ENCODE measurements at places on chromosomes 4 and X. TPM values are rescaled to one million over a fixed set of nuclear protein-coding genes. Genes with fewer than 3 reads are reported as not detected.

GRCh38 chrX:21943460-21944135, 3.1 kb downstream of the SMS start:
- peaks cover 13% of the 10 kb centered on the region for H3K4me1 ChIP-seq
- H3K36me3 ChIP-seq = no peaks in the 10 kb centered on the region
- no peak overlapping the region for H3K4me3 ChIP-seq
- peak overlapping the region; percentile 78 for H3K27ac ChIP-seq
- no peaks in the 10 kb centered on the region for H3K27me3 ChIP-seq

GRCh38 chrX:18557879-18558278, 114.0 kb downstream of the RS1 start:
- H3K4me3 ChIP-seq = no peak overlapping the region
- no peak for DNase-seq
- H3K36me3 ChIP-seq = no peaks in the 10 kb centered on the region
- no peaks in the 10 kb centered on the region for H3K4me1 ChIP-seq
- H3K27me3 ChIP-seq = no peaks in the 10 kb centered on the region

- DNase-seq = no peak
- no peaks in the 10 kb centered on the region for H3K4me1 ChIP-seq
- no peaks in the 10 kb centered on the region for H3K36me3 ChIP-seq
These were observed 243.5 kb downstream of the SHOX start for GRCh38 chrX:874061-874460.

DNA sequence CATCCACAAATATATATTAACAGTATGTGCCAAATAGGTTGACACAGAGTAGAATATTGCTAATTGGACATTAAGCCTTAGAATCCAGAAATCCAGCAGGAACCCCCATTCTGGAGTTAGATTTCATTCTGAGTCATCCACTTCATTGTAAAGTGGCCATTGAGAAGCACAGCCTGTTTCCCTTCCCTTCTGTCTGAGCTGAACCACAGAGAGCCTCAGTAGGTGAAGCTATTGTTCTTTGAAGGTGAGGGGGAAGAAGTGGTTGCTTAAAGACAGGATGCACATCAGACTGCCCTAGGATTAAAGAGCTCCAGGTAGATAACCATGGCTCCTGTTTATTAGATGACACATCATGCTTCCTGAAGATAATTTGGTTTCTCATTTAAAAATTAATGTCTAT, 30.6 kb upstream of the MCF2 start:
- DNase-seq = peak; percentile 25
- H3K4me1 ChIP-seq = no peaks in the 10 kb centered on the region
- H3K36me3 ChIP-seq = no peaks in the 10 kb centered on the region
- no peak overlapping the region for H3K27ac ChIP-seq
- H3K4me3 ChIP-seq = no peak overlapping the region
- H3K27me3 ChIP-seq = no peaks in the 10 kb centered on the region

GRCh38 chr4:123889507-123889906, 492.9 kb downstream of the SPRY1 start:
- H3K27ac ChIP-seq = no peak overlapping the region
- no peak overlapping the region for H3K4me3 ChIP-seq
- DNase-seq = peak; percentile 57
- peaks cover 11% of the 10 kb centered on the region for H3K4me1 ChIP-seq
- H3K27me3 ChIP-seq = no peaks in the 10 kb centered on the region

- no peaks in the 10 kb centered on the region for H3K4me1 ChIP-seq
- no peaks in the 10 kb centered on the region for H3K27me3 ChIP-seq
- no peak overlapping the region for H3K4me3 ChIP-seq
- H3K27ac ChIP-seq = no peak overlapping the region
- H3K36me3 ChIP-seq = peaks cover 8% of the 10 kb centered on the region
These were observed 47.6 kb downstream of the ADD1 start for GRCh38 chr4:2891294-2891693.

DNA sequence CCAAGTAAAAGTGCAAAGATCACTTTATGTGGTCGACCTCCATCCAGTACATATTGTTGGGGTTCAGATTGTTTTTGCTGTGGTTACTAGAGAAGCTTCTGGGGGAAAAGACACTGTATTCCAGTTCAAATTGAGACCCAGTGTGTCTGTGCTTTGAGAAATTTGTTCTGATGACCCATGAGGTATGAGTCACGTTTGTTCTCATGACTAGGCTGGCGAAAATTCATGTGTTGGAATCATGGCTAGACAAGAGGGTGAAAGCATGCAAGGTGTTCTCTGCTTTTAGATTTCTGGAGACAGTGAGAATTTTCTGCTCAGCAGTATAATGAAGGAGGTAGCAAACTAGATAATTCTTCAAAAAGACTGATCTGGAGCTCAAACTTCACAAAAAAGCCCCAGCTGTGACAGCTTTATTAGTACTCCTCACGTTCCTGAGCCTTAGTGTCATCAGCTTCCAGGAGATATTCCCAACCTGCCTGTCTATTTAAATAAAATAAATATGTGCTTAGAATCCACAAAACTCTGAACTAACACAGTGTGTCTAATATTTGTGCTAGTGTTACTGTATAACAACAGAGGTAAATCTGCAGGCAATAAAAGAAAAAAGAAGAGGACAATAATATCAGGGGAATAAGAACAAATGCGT, 24.4 kb upstream of the FAM47B start:
- peak; percentile 61 for DNase-seq
- H3K27me3 ChIP-seq = no peaks in the 10 kb centered on the region
- no peaks in the 10 kb centered on the region for H3K36me3 ChIP-seq
- no peak overlapping the region for H3K27ac ChIP-seq
- H3K4me3 ChIP-seq = no peak overlapping the region
- no peaks in the 10 kb centered on the region for H3K4me1 ChIP-seq

DNA sequence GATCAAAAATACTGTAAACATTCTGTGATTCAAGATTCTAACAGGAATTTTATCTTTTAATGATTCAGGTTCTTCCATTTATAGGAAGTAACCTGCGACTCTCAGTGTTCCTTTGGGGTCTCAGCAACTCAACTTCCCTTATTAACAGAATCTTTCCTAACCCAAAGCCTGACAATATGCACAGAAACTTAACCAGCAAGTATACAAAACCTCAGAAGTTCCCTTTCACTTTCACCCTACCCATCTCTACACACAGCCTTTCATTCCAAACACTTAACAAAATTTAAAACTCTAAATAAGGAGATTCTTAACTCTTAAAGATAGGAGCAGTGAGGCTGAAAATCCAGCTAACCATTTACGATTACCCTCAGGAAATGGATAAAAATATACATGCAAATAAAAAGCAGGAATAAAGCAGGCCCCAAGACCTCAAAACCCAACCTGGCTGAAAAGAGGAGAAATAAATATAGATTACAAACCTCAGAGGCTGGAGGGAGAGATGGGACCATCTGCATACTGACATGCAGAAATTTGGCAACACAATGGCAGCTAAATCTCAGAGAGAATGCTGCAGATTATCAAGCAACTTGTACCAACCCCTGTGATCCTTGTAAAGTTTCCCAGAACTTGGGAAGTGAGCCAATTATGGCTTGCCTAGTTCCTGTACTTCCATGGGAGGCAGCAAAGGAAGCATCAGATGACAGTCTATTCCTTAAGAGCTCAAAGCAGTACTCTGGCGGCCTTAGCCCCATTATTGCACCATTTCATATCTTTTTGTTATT, 101.0 kb downstream of the ATP11C start:
- no peak overlapping the region for H3K4me3 ChIP-seq
- no peaks in the 10 kb centered on the region for H3K27me3 ChIP-seq
- peak; percentile 80 for DNase-seq
- H3K4me1 ChIP-seq = peaks cover 5% of the 10 kb centered on the region
- no peaks in the 10 kb centered on the region for H3K36me3 ChIP-seq

DNA sequence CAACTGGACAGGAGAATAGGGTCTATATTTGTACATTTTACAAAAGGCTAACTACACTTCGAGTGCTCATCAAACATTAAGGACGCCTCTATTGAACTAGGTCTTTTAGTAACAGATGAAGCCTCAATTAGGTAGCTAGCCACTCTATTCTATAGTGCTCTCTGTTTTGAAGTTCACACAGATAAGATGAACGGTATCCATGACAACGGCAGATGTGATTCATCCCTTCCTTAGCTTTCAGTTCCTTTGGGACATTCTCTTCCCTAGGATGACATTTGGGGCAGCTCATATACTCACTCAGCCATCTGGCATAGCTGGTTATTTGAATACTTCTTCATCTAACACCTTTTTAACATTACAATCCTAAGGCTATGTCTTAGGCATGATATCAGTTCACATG, 62.4 kb upstream of the WDFY3 start:
- H3K27ac ChIP-seq = no peak overlapping the region
- no peak overlapping the region for H3K4me3 ChIP-seq
- peak; percentile 58 for DNase-seq
- H3K4me1 ChIP-seq = no peaks in the 10 kb centered on the region

DNA sequence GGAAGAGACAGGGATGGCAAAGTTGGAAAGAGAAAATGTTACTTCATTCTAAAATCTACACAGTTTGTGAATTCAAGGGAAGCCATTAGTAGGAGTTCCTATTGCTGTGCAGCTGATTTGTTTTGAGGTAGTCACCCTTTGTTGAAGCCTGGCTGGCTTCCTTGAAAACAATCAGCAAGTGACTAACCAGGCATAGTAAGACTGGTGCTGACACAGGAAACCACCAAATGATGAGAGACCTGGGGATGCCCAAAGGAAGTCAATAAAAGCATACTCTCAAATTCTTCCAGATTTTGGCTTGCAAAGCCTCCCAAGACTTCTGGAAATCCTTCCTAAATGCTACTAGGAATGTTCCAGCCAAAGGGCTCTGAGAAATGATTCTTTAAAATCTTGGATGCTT, 23.9 kb upstream of the PRDM8 start:
- no peak overlapping the region for H3K4me3 ChIP-seq
- no peaks in the 10 kb centered on the region for H3K36me3 ChIP-seq
- no peak overlapping the region for H3K27ac ChIP-seq
- no peaks in the 10 kb centered on the region for H3K27me3 ChIP-seq

CXCL5 gene
- 0.58 TPM for polyA plus RNA-seq

TCEAL2 gene
- polyA plus RNA-seq = not detected
